ENCODE measurements at places on chromosomes 1 and 21.

- DNase-seq: no peak
These were observed at the start of gene GPR25 for GRCh38 chr1:200872446-200873115. Gene GPR25, plus strand, starts transcription at chr1:200872981. Its CDS starts 57 bp downstream, at chr1:200873038.

- DNase-seq: peak; percentile 13
These were observed 24.8 kb upstream of the SLC45A1 start for GRCh38 chr1:8293118-8293517.

DNA sequence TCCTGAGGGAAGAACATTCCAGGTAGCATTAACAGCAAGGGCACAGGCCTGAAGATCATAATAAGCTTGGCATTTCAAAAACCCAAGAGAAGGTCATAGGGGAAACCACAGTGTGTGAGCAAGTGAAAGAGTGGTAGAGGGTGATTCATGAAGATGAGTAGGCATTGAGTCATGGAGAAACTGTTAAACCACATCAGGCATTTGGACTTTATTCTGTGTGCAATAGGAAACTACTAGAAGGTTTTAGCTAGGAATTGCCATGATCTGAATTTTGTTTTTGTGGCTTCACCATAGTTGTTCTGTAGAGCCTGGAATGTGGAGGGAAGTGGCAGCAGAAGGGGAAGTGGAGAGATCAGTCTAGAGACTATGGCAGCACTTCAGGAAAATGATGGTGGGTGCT lies 359.0 kb upstream of the PTBP2 start:
- peak; percentile 98 for DNase-seq

DNA sequence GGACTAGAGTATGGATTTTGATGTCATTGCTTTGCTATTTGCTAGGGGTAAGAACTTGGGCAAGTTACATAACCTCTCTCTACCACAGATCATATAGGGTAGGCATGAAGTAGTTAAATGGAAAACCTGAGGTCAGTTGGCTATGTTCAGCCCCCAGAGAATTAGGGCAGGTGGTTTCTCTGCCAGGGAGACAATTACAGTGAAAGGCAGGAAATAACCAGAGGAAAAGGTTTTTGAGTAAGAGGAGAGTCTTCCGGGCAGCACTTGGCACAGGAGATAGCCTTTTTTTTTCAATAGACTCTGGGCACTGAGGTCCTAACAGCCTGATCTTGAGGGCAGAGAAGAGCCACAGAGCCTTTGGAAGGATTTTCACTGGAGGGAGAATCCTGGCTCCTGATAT lies 16.7 kb upstream of the SERBP1 start:
- no peak for DNase-seq

DNA sequence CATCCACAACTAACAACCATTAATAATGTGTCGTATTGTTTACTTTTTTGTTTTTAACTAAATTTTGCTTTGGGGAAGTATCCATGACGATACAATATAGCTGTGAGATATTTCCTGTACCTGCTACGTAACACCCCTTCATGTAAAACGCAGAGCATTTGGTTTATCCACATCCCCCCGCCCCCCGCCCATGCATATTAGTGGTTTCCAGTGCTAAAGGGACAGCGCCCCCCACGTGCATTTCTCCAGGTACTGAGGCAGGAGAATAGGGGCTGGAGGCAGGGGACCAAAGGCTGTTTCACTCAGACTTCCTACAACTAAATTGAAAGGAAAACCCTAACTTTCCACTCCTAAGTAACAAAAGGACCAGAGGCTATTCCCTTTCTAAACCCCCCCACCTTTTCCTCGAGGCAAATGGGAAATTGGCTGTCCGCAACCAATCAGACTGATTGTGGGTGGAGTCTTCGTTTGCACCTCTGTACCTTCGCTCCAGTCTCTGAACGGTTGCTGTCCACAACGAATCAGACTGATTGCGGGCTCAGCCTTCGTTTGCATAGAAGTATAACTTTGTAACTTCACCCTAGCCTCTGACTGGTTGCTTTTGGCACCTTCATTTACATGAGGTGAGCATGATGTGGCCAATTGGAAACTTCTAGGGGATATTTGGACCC lies 12.2 kb upstream of the RIPK4 start:
- DNase-seq: no peak

DNA sequence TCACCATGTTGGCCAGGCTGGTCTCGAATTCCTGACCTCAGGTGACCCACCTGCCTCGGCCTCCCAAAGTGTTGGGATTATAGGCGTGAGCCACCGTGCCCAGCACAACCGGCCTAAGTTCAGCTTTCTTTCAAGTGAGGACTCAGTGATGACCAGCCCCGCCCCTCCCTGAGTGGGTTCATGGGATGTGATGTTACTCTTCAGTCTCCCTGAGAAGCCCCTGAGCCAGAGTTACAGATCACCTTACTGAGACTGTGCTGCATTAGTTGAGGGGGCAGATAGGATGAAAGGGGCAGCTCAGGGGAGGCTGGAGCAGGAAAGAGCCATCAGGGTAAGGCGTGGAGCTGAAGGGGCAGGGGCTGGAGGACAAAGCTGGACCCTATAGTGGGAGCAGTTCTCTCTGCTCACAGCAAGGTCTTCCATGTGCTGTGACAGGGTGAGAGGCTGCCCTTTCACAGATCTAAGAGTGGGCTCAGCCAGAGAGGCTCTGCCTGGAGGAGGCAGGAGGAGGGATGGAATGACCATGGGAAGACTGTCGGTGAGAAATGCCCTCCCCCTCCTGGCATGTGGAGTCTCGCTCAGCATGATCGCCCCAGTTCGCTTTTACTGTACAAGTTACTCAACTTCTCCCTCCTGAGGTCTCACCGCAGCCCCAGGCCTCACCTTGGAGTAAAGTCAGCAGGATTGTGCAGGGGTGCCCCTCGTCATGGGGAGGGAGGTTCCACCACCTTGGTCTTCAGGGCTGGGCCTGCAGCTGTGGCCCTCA lies 13.4 kb downstream of the SH2D2A start:
- no peak for DNase-seq

GRCh38 chr1:201302163-201303152 lies 19.2 kb downstream of the PKP1 start:
- DNase-seq: no peak

GRCh38 chr1:219507437-219507836 lies 105.5 kb downstream of the ZC3H11B start:
- no peak for DNase-seq

DNA sequence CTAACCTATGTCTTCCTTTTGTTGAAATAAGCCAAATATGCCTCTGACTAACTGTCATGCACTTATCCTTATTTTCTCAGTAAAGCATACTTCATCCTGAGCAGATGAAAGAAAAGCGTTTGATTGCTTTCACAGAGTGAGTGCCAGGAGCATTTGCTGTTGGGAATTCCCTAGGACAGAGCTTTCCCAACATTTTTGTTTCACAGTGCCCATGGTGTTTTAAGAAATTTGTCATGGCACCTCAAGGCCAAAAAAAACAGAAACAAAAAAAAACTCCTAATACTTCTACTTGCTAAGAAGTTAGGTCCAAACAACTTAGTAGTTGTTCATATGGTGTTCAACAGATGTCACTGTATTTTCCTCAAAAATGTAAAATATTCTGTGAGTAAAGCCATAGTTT lies 120.8 kb upstream of the BMP8A start:
- no peak for DNase-seq

DNA sequence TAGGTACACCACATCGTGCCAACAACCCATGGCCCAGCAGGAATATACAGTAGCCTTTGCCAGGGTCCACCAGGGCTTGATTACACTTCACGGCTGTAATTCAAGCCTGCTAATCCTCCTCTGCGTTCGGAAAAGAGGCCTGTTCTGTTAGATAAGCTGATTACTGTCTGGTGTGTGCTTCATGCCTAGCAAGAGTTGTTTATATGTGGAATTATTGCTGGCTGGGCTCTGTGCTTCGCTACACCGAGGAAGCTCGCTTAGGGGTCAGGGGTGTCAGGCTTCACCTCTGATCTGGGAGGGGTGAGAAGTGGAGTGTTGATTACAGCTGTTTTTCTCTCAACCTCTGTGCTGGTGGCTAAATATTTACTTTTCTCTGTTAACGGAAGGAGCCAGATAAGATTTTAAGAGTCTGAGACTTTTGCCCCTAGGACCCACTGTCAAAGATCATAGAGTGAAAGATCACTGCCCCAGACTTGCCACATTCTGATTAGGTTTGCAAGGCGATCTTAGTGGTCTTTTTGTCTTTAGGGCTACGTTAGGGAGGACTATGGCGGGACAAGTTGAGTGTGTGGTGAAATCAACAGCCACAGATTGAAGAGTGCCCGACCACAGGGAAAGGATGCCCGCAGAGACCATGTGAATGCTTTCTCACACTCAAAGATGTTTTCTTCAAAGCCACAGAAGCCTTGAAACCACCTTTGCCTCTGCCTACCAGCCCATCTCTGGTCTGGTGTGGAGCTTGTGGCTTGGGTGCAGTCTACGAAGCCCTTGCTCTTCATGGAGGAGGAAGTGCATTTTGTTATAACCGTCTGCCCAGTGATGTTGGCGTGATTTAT lies 216.1 kb downstream of the PBX1 start:
- no peak for DNase-seq

DNA sequence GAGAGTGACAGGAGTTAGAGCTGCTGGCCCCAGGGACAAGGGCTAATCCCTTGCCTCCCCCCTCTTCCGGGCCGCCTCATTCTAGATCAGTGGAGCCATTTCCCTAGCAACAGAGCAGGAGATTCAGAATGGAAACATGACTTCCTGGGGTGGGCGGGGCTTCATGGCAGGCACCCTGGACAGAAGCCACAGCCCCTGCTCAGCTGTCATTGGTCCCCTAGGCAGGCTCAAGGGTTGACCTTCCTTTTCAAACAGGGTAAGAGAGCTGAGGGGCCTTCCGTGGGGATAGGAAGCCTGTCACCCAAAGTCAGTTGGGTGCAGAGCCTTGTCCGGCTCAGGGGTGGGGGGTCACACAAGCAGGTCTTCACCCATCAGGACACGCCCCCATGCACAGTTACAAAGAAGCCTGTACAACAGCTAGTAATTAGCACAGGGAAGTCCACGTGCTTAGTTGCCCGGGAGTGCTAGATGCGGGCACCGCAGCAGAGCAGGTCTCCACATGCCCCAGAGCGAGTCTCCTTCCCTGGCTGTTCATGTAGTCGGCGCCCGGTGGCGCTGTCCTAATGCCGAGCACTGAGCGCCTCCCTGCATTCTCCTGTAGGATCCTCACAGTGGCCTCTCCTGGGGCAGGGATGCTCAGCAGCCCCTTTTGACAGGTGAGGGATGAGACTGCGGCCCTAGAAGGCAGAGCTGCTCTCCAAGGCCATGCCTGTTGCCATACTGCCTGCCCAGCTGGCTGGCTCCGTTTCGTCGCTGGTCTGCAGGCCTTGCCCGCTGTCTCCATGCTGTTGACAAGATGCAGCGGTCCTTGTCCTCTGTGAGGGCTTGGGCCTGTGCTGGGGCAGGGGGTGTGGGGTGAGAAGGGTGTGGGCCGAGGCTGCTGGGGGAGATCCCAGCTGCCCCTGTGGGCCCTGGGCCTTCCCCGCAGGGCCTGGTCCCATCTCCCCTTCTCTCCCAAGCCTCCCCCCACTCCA lies 5.1 kb downstream of the TMEM201 start:
- DNase-seq: peak; percentile 64

DNA sequence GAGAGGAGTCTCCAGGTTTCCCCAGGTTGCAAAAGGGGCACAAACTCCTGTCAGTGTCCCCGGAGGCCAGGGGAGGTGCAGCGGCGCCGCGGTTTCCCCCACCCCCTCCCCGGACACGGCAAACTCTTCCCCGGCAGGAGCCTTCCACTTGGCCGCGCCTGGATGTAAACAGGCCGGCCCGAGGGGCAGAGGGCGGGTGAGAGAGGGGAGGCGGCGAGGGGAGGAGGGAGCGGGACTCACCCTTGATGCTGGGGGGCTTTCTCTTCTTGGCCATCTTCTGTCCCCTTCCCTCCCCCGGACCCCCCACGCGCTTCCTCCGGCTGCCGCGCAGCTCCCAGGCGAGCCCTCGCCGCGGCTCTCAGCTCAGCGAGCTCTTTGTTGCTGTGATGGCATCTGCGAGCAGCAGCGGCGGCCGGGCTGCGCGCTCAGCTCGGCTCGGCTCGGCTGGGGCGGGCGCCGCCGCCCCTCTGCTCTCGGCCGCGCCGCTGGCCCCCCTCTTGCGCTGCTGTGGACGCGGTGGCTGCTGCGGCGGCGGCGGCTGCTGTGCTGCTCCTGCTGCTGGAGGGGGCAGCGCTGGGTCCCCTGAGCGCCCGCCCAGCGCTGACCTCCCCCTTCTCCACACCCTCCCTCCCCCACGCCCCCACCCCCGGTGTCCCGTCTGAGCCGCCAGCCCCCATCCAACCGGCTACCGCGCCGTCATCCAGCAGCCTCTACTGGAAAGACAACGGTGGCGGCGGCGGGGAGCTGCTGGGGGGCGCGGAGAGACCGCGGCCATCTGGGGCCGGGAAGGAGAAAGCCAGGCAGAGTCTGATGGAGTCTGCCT lies 4.9 kb upstream of the SLC44A5 start:
- DNase-seq: peak; percentile 32

- no peak for DNase-seq
These were observed 74.2 kb upstream of the QSOX1 start for GRCh38 chr1:180080439-180080838.

GRCh38 chr1:29518183-29518835 lies 282.0 kb downstream of the PTPRU start:
- DNase-seq: no peak

DNA sequence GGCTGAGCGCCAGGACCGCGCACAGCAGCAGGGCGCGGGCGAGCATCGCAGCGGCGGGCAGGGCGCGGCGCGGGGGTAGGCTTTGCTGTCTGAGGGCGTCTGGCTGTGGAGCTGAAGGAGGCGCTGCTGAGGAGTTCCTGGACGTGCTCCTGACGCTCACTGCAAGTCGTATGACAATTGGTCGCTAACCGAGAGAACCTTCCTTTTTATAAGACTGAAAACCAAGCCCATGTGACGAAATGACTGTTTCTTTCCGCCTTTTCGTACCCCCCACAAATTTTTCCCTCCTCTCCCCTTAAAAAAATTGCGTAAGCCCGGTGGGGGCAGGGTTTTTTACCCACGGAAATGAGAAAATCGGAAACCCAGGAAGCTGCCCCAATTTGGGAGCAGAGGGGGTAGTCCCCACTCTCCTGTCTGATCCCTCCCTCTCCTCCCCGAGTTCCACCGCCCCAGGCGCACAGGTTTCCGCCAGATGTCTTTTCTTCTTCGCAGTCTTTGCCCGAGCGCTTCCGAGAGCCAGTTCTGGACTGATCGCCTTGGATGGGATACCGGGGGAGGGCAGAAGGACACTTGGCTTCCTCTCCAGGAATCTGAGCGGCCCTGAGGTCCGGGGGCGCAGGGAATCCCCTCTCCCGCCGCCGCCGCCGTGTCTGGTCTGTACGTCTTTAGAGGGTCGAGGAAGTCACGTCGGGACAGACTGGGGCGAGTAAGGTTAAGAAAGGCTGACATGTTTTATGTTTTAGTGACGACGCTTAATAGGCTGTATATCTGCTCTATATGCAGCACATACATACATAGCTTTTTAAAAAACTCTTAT lies at the start of gene PTGS2:
Gene PTGS2, minus strand, starts transcription at position 179 of the 817 bp plus-strand sequence. Its CDS starts 133 bp downstream, at position 46.
- DNase-seq: peak; percentile 94

GRCh38 chr1:237042892-237043576 lies 1.1 kb downstream of the RYR2 start:
- DNase-seq: no peak

All from fibroblast of skin of abdomen (primary cell).